CD4-positive, alpha-beta T cell (primary cell): ENCODE measurements at places on chromosomes 2 and 18.
A peak's percentile ranks its signal among the peaks of the same experiment; 100 is the strongest.

GRCh38 chr18:22698711-22699110 is 234.4 kb upstream of the RBBP8 start:
- DNase-seq = no peak

- no peak for DNase-seq
Observed at GRCh38 chr2:68357605-68358337, 7.3 kb upstream of the PLEK start.

GRCh38 chr18:50013363-50014138 is 181.4 kb downstream of the MYO5B start:
- DNase-seq = no peak

DNA sequence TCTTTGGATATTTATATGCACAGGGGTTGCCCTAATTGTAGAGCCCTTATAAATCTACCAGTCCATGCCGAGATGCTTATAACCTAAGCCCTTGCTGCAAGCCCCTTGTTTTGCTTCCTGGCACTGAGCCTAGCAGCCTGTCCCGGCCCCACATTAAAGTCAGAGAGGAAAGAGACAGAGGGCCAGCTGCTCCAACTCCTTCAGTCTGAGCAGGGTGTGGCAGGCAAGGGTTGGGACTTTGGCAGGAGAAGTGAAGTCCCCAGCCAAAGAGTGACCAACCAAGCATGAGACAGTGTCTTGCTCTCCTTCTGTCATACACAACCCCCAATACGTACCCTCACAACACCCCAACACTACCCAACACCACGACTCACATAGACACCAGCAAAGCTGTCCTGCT is 54.7 kb upstream of the FZD7 start:
- no peak for DNase-seq

DNA sequence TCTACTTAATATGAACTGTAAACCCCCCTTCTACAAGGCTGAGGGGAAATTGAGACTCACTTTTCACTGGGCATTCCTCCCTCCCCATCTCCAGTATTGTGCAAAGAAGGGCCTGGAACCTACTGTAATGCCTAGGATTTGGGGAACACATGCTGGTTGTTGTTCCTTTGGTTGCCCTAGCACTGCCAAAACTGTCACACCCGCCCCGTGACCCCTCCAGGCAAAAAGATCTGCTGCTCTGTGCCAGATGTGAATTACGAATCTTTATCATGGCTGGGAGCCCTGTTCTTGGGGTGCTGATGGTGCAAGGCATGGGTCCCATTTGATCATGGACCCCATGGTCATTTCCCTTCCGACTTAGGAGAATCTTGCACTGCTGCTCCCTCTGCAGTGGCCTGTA is 95.4 kb downstream of the CABLES1 start:
- no peak for DNase-seq

DNA sequence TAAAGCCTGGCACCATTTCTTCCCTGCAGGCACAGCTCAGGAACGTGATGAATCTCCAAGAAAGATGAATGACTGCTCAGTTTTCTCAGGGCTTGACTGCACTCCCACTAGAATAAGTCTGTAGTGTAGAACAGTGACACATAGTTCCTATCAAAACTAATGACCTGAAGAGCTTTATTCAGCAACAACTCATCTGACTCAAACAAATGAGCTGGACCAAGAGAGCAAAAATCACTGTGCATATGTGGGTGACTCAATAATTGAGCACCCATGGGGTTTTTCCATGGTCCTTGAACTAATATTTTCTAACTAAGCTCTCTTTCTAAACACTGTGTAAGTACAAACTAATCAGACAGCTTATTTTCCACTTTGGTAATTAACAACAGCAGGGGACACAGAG is 61.1 kb upstream of the XDH start:
- DNase-seq = no peak

- no peak for DNase-seq
Observed at GRCh38 chr2:216195565-216196029, 86.4 kb downstream of the XRCC5 start.

- DNase-seq = no peak
Observed at GRCh38 chr2:143852759-143853158, 667.2 kb downstream of the ZEB2 start.

GRCh38 chr2:215522237-215522636 is 86.4 kb upstream of the FN1 start:
- DNase-seq = no peak

GRCh38 chr2:153891051-153891450 is 19.3 kb downstream of the GALNT13 start:
- DNase-seq = no peak

DNA sequence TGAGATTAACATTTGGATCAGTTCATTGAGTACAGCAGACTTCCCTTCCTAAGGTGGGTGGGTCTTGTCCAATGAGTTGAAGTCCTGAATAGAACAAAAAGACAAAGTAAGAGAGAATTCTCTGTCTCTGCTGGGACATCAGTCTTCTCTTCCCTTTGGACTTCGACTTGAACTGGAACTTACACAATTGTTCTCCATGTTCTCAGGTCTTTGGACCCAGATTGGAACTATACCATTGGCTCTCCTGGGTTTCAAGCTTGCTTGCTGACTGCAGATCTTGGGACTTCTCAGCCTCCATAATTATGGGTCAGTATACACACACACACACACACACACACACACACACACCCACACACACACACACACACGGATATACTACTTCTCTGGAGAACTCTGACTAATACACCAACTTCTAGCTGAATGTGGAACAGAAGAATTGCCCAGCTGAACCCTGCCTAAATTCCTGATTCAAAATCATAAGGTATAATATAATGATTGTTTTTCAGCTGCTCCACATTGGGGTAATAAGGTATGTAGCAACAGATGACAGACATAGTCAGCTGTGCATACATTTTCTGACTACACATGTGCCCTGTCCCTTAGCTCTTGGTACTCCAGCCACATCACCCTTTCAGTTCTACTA is 214.0 kb downstream of the TGIF1 start:
- no peak for DNase-seq

- no peak for DNase-seq
Observed at GRCh38 chr2:11955884-11956291, 209.5 kb downstream of the LPIN1 start.

- no peak for DNase-seq
Observed at GRCh38 chr18:21513292-21513691, 87.2 kb downstream of the ESCO1 start.

- DNase-seq = no peak
Observed at GRCh38 chr18:34583895-34584294, 126.2 kb upstream of the DTNA start.

- no peak for DNase-seq
Observed at GRCh38 chr2:58923869-58924268, 682.7 kb upstream of the FANCL start.

DNA sequence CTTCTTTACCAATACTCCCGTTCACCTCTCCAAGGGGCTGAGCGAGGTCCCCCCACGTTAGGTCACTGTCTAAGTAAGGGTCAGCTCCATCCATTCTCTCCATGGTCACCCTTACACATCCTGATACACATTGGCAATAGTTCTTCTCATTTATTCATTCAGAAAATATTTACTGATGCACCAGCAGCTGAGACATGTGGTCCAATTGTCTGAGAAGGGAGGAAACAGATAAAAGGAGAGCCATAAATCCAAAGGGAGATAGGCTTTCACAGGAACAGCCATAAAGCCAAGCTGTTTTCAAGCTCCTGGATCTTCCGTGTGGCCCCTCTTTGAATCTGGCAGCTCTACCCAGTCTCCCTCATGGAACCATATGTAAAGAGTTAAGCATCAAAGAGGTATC is 121.2 kb downstream of the TXNL1 start:
- no peak for DNase-seq

- DNase-seq = no peak
Observed at GRCh38 chr18:44871771-44872170, 191.1 kb downstream of the SETBP1 start.

- DNase-seq = no peak
Observed at GRCh38 chr2:230512955-230513748, 97.2 kb downstream of the SP100 start.

- DNase-seq = no peak
Observed at GRCh38 chr2:31371691-31372090, 42.9 kb downstream of the XDH start.

- DNase-seq = no peak
Observed at GRCh38 chr2:68344031-68344430, 21.1 kb upstream of the PLEK start.

GRCh38 chr2:98479959-98480524 is 35.4 kb downstream of the INPP4A start:
- peak; percentile 63 for DNase-seq

DNA sequence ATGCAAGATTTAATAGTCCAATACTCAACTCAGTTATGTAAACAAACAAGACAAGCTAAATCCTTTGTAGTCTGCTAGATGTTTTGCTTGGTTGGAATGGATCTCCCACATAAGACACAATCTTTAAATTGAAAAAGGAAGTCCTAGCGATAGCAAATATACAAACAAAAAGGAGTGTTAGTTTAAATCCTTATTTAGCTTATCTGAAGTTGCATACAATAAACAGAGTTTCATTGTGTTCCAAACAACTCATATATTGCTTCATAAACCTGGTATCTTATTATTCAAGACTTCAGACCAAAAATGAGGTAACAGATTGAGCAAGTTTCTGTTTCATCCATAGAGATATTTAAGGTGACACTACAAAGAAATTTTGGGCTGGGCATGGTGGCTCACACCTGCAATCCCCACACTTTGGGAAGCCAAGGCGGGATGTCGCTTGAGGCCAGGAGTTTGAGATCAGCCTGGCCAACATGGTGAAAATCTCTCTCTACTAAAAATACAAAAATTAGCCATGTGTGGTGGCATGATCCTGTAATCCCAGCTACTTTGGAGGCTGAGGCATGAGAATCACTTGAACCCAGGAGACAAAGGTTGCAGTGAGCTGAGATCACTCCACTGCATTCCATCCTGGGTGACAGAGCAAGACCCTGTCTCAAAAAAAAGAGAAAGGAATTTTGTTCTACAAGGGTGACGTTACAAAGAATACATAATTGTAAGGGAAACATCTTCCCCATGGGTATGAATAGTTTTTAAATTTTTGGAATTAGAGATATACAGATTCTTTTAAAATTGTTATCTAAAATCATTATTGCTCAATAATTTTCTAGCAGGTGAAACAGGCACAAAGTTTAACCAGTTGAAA is 150.5 kb upstream of the L3MBTL4 start:
- DNase-seq = no peak

DNA sequence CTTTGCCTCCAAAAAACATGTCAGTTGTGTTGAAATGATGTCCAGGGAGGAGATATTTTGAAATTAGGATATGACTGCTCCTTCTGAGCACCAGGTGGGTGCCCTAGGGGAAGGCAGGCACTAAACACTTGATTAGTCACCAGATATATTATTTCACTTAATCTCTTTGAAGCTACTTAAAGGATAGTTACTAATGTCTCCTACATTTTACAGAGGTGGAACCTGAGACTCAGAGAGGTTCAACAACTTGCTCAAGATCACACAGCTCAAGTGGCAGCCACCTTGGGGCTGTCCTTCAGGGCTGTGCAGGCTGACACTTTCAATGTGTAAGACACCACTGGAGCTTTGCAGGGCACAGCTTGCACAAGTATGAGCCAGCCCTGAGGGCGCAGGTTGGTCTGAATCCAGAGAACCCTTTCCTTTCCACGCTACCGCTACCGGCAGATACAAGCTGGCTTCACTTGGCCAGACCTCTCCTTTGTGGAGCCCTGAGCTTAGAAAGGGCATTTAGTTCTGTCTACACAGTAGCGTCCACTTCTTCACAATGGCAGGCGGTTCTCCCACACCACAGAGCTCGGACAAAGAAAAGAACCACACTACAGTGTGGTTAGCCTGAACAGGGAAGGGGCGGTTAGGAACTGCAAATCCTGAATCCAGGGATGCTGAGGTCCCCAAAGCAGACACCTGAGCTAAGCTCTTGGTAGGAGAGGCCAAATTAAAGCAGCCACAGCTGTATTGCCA is 16.4 kb downstream of the ALPK2 start:
- DNase-seq = no peak

GRCh38 chr2:174738841-174739240 is 25.4 kb downstream of the CHRNA1 start:
- no peak for DNase-seq

DNA sequence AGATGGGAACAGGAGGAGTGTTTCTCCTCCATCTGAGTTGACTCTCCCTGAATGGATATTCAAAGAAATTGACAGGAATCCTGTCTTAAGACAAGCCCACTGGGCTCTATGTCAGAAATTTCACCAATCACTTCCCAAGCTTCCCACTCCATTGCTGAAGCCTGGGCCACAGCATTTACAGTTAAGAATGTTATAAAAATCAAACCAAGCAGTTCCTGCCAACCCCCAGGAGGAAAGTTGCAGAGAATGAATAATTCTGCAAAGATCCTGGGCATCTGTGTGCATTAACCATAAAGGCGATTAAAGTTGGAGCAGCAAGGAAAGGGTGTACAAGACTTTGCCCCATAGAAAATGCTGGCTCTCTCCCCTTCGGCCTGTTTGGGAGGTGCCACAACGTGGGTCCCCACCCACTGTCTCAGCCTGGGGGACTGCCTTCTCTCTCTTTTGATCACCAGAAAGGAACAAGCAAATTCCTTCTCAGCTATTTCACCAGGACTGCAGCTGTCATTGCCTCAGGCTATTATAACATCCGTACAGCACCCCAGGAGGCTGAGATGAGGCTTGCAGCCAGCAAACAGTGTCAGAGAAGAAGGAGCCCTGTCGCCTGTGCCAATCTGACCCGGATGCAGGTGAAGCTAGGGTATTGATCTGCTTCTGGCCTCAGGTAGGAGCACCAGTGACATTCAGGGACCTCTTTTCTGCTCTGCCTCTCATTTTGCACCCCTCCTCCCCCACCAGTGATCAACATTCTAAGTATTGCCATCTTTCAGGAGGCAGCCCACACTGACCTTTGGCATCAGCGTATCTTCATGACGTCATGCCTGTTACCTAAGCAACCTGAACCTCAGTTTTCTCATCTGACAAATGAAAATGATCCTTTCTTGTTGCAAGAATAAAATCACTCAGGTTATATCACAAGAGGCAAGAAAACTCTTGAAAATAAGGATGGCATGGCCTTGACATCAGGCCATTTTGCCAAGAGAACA is 219.0 kb downstream of the SH3BP4 start:
- no peak for DNase-seq

DNA sequence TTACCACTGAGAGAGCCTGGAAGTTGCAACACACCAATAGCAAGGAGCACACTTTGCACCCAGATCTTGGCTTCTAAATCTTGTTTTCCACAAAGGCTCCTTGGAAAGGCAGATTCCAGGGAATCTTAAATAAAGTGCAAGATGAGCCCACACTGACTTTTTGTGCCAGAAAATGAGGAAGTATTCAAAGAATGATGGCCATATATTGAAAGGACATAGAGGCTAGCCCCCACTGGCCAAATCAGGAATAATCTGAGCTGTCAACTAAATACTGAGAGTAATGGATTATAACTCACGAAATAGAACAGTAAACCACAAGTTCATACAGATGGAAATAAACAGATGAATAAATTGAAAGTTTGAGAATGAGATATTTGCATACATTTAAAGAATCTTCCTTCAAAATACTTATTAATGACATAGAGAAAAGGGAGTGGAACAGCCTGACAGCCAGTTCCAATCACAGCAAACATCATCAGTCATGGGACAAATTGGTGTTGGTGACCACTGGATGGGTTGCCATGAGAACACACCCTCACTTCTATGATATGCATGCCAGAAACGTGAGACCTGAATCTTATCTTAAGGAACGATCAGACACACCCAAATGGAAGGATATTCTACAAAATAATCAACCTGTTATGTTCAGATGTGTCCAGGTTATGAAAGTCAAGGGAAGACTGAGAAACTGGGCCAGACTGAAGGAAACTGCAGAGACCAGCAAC is 12.2 kb upstream of the ACKR3 start:
- no peak for DNase-seq

- peak; percentile 7 for DNase-seq
Observed at GRCh38 chr2:201860636-201861066, 54.3 kb downstream of the CDK15 start.

- no peak for DNase-seq
Observed at GRCh38 chr2:161938335-161938734, 135.7 kb downstream of the DPP4 start.
